Nephron progenitor cell (in vitro differentiated cells): ENCODE measurements at places on chromosomes 3 and 15.

DNA sequence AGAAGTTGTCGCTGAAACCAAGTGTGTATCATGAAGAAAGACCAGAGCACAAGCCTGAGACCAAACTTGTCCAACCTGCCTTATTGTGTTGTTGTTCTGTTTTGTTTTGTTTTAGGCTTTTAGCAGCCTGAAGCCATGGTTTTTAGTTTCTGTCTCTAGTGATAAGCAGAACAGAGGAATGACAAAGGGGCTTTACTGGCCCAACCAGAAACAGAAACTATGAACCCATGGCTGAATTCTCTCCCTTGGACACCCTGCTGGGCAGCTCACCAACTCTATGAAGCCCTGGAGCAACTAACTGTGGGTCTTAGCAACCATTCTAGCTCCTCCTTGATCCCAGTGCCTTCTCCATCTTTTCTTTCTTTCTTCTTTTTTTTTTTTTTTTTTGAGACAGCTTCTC, 30.3 kb downstream of the HCLS1 start:
- no peak for DNase-seq

DNA sequence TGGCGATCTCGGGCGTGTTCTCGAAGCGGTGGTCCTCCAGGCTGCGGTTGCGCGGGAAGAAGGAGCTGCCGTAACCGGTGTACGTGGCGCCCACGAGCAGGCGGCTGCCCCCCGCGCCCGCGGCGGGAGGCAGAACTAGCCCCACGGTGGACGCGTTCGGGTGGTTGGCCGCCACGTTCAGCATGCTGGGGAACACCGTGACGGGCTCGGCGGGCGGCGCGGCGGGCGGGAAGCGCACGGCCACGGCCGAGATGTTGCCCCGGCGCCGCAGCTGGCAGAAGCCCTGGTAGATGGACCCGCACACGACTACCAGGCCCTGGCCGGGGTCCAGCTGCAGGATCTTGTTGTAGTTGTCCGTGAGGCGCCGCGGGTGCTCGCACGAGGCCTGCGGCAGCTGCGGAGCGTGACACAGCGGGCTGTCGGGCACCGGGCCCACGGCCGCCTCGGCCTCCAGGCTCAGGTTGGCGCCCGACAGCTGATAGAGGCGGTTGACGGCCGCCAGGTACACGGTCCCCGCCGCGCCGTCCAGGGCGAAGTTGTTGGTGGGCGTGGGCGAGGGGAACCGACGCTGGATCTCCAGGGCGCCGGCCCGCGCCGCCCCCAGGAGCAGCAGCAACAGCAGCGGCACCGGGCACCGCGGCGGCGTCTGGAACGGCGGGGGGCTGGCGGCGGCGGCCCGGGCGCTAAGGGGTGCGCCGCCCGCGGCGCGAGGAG, 397 bp downstream of the PLXND1 start:
- DNase-seq: peak; percentile 63

DNA sequence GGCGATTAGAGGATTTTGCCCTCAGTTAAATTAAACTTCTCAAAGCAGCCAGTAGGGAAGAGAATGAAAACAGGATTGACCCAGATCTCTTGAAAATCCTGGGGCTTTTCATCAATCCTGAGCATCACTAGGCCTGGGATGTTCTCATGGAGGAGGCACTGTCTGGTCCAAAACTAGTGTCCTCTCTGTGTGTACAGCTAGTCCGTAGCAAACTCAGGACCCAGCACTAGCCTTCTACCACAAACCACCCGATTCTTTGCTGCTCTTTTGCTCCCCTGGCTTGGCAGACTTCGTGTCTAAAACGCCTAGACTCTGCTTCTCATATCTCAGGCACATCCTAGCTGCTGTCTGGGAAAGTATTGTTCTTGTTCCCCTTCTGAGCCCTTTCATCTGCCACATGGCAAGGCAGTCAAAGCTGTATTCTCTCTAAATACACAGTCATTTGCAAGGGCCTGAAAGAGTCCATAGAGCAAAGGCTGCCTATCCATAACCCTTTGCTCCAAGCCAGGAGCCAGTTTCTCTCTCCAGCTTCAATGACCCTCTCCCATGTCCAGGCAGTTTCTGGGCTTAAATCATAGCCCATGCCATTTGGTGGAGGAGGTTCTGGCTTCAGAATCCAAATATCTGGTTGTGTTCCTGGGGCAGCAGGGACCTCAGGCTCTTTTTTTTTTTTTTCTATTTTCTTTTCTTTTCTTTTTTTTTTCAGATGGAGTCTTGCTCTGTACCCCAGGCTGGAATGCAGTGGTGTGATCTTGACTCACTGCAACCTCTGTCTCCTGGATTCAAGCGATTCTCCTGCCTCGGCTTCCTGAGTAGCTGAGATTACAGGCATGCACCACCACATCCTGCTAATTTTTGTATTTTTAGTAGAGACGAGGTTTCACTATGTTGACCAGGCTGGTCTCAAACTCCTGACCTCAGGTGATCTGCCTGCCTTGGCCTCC, 52.4 kb downstream of the CDC25A start:
- DNase-seq: no peak

GRCh38 chr15:50884540-50884939, 23.9 kb upstream of the AP4E1 start:
- DNase-seq: no peak

- DNase-seq: no peak
These were observed 761.7 kb downstream of the IGSF11 start for GRCh38 chr3:118272991-118273390.

DNA sequence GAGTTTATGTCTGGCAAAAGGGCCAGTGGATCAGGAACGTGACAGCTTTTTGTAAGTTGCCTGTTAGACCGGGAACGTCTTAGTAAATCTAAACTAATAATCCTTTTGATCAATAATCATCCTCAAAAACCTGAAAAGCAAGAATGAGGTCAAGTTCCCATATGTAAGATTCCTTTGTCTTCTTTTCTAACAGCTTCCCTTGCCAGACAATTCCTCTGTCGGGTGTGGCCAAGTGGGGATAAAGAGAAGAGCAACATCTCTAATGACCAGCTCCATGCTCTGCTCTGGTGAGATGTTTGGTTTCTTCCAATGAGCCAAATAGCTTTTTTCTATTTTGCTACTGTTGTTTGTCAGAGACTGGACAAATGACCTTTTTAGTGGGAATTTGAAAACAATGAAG, 19.8 kb downstream of the FANCD2OS start:
- no peak for DNase-seq

DNA sequence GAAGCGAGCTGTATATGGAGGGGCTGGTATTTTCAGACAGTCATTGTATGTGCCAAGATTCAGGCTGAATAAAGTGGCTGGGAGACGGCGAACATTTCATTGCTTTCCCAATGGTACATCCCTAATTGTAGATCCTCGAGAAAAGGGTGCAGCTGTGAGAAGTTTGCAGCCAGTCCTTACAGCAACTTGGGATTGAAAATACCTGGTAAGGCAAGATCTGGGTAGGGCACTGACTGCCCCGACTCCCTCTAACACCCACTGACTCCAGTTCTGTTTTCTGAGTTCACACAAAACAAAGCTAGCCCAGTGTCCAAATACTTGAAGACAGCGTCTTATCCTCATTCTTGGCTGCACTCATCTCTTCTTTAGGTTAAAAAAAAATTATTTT, 63.7 kb downstream of the EDEM1 start:
- no peak for DNase-seq

DNA sequence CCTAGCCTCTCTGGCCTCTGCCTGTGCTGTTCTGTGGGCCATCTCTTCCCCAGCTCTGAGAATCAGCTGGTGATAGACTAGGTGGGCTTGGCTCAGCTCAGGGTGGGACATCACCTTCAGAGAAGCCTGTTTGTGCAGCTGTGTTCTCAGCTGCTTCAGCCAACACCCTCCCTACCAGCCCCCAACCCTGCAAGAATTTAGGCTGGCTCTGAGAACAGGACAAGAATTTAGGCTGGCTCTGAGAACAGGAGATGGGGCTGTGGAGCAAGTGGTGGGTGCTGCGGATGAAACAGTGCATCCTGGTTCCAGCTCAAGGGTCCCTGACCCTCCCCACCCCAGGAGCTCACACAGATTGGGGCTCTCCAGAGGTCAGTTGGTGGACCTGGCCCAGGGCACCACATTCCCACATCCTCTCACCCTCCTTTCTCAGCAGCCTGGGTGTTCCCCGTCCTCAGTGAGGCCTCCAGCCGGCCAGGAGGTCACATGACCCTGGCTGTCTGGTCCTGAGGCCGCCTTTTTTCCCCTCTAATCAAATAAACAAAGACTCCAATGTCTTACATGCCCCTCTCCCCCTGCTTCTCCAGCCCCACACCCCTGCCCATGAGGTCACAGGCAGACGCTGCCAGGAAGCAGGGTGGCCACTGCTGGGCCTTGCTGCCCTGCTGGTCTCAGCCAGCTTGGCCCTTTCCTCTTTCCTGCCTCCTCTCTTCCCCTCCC, 14.9 kb downstream of the PLEKHO2 start:
- DNase-seq: peak; percentile 33

GRCh38 chr3:151539599-151539998, 78.7 kb upstream of the IGSF10 start:
- no peak for DNase-seq

GRCh38 chr3:62007036-62007435, 366.3 kb downstream of the FEZF2 start:
- DNase-seq: no peak

DNA sequence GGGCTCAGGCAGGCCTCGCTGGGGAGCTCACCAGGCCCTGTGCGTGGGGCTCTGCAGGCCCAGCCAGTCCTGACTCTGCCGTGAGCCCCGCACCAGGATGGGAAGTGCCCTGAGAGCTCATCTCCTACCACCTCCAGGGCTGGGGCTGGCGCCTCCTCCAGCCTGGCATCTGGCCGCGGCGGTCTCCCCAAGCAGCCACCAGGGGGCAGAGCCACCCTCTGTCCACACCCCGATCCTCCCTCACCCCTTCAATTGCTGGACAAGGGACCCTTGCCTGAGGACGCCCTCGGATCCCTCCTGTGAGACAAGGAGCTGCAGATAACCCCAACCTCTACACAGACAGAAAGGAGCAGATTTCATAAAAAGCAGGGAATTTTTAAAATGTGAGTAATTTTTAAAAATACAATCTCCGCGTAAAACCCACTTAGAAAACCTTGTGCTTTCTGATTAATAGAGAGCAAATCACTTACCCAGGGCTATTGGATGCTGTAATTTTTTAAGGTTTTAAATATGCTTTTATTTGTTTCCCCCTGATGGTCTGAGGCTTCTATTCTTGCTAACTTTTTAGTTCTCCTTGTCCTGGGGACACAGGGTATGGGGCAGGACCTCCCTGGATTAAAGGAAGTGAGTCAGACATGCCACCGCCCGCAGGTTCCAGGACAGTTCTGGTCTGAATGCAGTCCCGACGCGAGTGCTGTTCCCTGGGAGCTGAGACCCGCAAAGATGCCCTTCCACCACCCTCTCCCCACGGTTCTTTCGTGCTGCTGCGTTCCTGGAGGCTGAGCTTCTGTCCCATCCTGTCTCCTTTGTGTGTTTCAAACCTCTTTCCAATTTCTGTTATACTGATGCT, 52.3 kb upstream of the CHRNA7 start:
- DNase-seq: peak; percentile 86

- DNase-seq: no peak
These were observed 259.2 kb downstream of the ADAMTSL3 start for GRCh38 chr15:83913034-83913632.

DNA sequence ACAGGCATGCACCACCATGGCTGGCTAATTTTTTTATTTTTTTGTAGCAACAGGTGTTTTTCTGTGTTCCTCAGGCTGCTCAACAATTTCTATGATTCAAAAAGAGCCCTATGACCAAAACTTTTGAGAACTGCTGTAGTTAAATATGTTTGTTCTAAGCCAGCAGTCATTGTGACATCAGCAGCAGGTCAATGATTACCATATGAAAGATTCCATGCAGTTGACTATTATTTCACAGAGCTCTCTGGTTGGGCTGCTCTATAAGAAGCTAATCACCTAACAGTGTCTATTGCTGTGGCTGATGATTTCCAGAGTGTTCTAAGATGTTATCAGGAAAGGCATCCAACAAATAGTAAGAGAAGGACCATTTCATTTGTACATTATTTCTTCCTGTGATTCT, at the start of gene CCDC54:
TSS of gene CCDC54 (plus strand) at position 289 of the 400 bp plus-strand sequence. CDS start 149 bp downstream, outside the sequence.
- no peak for DNase-seq

DNA sequence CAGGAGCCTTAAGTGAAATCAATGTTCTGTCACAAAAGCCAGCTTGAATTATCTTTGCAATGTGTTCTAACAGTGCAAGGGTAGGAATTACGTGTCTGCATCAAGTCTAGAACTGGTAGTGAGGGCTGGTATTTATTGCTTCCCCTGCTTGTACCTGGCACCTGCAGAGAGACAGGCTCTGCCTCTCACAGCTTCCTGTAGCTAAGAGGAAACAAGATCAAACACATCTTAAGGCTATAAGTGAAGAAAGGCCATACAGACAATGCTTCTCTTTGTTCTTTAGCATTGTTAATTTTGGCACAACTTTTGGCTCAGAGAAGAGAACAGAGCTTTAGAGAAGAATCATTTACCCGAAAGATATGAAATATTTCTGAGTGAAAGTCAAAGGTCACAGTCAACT, 479.9 kb downstream of the GRM7 start:
- DNase-seq: no peak

- no peak for DNase-seq
These were observed 291.2 kb downstream of the ZBTB20 start for GRCh38 chr3:114855839-114856238.

DNA sequence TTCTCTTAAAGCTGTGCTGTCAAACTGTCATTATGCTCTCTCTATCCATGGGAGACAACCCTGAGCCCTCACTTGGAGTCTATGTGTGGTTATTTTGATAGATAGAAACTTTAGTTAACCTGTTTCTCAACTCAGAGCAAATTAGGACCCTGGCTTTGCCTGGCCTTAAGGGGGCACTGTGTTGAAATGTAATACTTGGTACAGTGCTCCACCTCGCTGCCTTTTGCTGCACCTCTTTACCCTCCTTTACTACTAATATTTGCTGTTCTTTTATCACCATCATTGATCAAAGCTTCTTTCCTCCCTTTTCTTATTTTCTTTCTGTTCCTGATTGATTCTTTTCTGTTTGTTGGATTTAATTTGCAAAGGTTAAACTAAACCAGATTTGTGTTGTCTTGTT, 34.3 kb downstream of the STT3B start:
- no peak for DNase-seq

GRCh38 chr15:85568261-85568808, 187.9 kb downstream of the AKAP13 start:
- DNase-seq: no peak

DNA sequence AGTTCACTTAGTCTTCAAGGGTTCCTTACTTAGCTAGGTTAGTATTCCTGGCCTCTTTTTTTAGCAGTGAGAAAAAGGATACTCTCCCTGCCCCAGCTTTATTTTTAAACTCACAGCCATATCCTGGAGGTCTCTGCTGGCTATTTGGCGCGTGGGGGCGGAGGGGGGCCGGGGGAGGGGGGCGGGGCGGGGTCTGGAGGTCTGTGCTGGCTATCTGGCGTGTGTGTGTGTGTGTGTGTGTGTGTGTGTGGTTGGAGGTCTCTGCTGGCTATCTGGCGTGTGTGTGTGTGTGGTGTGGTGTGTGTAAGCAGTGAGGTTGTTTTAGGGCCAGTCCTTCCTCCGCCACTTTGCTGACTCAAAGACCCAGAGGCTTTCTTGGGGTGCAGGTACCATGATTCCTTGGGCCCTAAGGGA, 579 bp upstream of the PLAAT1 start:
- peak; percentile 37 for DNase-seq

- no peak for DNase-seq
These were observed 20.5 kb downstream of the TRH start for GRCh38 chr3:129994883-129995559.

- no peak for DNase-seq
These were observed 26.5 kb downstream of the KLF13 start for GRCh38 chr15:31352911-31353811.
